Stimulated activated CD4-positive, alpha-beta T cell treated with anti-CD3 and anti-CD28 coated beads, Interleukin-1b, Interleukin-23, amount 100 ng/mL, for 24 hours (primary cell): ENCODE measurements at places on chromosomes 11 and 22.

- no peak for DNase-seq
Measured at GRCh38 chr11:1102221-1102971, 27.7 kb downstream of the MUC2 start.

- no peak for DNase-seq
Measured at GRCh38 chr11:35897019-35897418, 46.8 kb upstream of the LDLRAD3 start.

- DNase-seq = no peak
Measured at GRCh38 chr22:47069270-47069669, 306.8 kb downstream of the TBC1D22A start.

DNA sequence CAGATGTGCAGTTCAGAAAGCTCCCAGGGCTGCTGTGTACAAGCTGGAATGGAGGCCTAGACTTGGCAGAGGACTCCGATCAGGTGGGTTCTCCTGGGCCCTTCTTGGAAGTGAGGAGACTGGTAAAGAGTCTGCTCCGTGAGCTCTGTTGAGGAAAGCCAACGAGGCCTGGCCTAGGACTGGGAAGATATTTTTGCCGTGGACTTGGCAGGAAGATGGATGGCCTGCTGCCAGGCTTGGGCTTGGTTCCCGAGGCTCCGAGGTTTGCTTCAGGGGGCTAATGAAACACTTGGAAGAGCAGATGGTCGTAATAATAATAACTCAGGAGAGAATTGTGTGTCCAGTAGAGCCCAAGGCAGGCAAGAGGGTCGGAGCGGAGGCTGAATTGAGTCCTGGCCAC is 3.9 kb downstream of the GALR3 start:
- no peak for DNase-seq

- no peak for DNase-seq
Measured at GRCh38 chr11:93737904-93738612, 3.2 kb downstream of the TAF1D start.

DNA sequence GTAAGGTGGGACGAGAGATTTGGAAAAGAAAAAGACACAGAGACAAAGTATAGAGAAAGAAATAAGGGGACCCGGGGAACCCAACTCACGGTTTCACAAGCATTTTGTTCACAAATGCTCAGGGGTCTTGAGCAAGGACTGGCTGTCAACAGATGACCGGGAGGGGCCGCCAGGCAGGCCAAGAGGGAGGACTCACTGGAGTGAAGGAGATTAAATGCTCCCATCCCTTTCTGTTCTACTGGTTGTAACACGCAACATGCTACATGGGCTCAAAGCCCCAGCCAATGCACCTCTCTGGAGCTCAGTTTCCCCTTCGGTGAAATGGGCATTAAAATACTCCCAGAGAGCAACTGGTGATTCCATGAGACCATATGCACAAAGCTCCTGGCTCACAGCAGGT is 13.4 kb downstream of the SHANK2 start:
- DNase-seq = no peak

DNA sequence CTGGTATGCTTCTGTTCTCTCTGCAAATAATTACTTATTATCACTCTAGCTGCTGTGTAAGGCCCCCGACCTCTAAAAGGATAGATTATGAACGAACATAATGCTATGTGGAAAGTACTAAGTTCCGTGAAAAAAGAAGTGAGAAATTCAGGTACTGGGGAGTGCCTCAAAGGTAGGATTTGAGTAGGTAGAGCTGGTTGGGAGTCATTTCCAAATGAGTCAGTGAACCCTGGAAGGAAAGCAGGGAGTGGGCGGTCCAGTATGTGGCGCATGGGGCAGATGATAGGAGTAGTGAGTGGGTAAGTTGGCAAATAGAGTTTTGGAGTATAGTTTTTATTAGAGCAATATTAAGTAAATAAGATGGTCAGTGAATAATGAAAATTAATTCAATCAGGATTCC is 2.4 kb downstream of the ZC3H12C start:
- DNase-seq = no peak

GRCh38 chr22:42788021-42788420 is 67.4 kb upstream of the A4GALT start:
- no peak for DNase-seq

DNA sequence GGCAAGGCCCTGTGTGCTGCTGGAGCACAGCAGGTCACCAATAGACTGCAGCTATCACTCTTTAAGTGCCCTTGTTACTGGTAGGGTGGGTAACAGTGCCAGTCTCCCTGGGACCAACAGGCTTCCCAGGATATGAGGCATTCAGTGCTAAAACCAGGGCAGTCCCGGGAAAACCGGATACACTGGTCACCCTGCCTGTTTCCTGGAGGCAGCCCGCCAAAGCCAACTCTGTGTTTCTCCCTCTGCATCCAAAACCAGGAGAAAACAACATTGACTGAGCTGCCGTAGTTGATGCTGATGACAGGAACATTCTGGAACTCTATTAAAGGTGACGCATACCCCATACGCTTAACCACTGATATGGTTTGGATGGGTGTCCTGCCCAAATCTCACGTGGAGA is 149.1 kb downstream of the SHANK2 start:
- DNase-seq = no peak

- DNase-seq = no peak
Measured at GRCh38 chr11:75523189-75523588, 2.6 kb downstream of the GDPD5 start.

DNA sequence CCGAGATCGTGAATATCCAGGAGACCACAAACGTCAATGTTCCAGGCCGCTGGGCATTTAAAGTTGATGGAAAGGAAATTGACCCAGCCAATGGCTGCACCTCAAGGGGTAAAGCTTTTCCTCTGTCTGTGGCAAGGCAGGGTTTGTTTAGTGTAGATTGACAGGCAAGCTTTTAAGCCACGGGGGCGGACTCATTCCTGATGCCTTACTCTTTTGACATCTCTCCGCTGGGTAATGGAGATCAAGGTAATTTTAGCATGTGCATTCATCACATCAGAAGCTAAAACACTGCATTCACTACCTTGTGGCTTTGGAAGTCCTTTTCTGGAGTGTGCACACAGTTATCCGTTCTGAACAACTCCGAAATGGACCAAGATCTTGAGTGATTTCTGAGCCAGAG is 12.6 kb downstream of the TECTA start:
- DNase-seq = no peak

- no peak for DNase-seq
Measured at GRCh38 chr11:116544721-116545120, 228.1 kb downstream of the BUD13 start.

DNA sequence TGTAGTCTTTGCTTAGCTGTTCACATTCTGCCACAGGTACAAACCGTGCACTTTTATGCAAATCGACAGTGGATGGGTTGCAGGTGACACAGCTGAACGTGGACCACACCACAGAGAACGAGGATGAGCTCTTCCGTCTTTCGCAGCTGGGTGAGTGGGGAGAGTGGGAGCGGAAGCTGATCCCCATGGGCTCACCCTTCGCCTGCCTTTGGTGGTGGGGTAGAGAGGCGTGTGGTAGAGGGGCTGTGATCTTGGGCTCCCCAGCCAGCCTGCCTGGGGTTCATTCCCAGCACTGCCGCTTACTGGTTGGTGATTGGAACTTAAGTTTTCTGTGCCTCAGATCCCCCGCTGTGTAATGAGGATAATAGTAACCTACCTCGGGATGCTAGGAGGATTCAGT is 19.1 kb downstream of the TAB1 start:
- DNase-seq = no peak

DNA sequence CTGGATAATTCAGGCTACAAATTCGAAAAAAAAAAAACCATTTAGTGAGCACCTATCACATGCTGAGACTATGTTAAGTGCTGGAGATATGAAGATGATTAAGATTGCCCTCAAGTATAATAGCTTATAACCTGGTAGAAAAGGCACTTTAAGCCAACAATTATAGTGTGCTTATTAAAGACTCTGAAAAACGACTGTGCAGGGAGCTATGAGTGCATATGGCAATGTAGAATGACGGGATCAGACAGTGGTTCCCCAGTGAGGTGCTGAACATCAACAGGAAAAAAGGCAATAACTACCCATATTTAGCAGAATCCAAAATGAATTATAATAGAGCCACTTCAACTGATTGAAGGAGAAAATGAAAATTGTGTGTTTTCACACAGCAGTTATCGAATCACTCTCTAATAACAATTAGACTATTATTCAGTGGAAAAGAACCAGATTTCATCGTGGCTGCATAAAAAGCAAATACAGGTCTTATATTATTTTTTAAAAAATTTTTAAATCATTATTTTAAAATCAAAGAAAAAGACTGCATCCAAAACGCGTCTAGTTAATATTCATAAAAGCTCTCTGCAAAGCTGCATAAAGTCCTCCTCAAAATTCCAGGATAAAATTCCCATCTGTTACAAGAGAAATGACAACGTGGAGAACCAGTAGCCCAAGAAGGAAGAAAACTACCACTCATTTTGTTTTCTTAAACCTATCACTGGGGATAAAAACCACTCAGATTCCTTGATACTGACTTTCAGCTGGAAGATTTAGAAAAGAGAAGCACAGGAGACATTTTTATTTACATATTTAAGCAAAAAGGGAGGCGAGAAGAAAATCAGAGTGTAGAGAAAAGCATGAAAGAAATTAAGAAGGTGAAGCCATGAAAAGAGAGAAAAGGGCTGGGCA is 1.1 kb downstream of the MTMR2 start:
- DNase-seq = no peak

DNA sequence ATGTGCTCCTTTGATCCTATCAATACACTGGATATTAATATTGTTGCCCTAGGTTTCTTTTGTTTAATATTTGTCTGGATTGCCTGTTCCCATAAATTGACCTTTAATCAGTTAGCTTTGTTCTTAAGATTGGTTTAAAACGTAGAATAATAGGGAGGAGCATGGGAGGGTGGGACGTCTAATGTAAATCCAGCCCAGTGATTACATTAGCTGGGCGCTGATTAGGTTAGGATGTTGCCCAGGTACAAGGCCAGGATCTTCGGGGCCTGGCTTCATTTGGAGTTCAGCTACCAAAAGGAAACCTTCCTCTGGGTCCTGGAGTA is at the start of gene SRSF8:
Gene SRSF8 (plus strand): TSS at position 204 of the 323 bp plus-strand sequence. CDS start 308 bp downstream, outside the sequence.
- no peak for DNase-seq

- DNase-seq = no peak
Measured at GRCh38 chr11:68870470-68870869, 28.8 kb upstream of the CPT1A start.

DNA sequence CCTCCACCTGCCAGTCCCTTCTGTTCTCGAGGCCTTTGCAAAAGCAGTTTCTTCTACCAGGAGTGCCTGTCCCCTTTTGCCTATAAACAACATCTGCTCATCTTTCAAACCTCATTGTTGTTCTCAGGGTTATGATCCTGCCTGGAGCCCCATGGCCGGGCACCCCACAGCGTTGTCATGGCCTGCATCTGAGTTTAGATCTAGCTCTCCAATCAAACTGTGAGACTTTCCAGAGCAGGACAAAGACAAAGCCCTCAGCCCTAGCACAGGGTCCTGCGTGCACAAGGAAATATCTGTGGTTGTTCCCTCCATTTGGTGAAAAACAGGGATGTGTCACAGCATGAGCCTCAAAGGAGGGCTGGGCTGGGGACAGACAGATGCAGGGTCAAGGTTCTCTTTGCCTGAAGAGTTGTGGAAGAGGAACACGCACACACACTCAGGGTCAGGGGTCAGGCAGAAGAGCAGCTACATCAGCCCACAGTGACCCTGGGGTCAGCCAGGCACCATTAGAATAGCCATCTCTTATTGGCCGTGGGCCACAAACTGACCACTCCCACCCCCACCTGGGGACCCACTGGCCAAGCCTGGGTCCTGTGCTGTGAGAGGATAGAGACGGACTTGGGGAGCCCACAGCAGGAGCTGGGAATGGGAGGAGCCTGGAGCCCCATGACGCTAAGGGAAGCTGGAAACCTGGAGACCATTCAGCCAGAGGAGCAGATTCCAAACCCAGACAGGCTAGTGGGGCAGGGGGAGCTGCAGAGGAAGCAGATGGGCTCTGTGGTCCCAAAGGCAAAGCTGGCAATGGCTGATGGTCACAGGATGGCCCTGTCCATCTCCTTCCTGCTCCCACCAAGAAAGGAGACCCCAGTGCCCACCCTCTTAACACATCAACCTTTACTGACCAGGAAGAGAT is 99.4 kb downstream of the PDE2A start:
- DNase-seq = no peak

- DNase-seq = no peak
Measured at GRCh38 chr11:95984072-95984471, 60.2 kb upstream of the MTMR2 start.

DNA sequence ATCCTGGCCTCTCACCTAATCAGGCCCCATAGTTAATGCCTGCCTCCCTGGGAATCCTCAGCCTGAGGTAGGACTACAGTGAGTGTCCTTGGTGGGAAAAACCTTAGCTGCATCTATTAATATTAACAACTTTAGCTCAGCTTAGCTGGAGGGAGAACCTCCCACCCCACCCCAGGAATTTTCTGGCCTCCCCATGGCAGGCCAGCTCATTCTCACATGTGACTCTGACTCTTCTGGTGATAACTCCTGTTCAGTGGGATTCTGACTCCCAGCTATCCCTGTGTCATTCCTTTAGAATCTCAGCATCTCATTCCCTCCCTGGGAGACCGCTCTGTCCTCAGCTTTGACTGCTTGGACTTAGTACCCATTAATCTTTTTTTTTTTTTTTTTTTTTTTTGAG is 14.5 kb downstream of the ART5 start:
- no peak for DNase-seq

DNA sequence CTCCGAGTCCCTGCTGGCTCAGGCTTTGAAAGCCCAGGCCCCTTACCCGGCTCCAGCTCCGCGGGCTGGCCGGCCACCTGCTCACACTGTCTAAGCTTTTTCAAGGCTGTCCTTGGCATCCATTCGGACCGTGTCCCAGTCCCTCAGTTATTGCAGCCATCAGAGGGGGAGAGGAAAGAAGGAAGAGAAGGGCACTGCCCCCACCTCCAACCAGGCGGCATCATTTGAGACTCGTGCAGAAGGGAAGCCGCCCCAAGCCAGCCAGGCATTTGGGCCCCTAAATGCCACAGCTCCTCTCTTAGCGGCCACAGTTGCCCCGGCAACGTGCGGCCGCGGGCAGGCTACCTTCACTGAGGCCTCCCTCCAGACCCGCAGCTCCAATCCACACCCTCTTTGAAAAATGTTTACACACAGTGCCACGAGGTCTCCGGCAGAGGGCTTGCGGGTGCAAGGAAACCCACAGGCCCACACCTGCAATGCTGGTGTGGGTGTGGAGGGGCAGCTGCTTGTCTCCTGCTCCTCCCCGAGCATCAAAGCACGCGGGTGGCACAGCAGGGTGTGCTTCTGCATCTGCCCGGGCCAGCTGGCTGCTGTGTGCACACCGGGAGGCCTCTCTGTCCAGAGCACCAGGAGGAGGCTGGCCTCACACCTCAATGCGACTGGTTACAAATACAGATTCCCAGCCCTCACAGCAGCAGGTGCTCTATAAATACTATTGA is 124.4 kb downstream of the CTTN start:
- no peak for DNase-seq
